ENCODE measurements at places on chromosomes 5 and 9.

DNA sequence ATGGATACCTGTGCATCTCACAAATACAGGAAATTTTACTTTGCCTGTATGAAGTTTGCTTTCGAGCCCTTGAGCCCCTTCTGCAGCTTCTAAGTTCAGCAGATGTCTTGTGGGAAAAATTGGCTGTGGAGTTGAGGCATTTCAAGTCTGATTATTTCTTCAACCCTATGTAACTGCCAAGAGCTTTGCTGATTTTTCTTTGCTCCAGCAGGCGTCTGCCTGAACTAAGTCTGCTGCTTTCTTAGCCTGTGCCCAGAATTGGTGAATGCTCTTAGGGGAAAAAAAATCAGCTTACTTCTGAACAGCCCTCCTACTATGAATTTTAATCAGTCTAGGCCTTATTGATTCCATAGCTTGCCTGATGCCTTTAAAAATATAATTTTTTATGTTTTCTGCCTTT lies 41.2 kb downstream of the RIC1 start:
- DNase-seq: no peak

DNA sequence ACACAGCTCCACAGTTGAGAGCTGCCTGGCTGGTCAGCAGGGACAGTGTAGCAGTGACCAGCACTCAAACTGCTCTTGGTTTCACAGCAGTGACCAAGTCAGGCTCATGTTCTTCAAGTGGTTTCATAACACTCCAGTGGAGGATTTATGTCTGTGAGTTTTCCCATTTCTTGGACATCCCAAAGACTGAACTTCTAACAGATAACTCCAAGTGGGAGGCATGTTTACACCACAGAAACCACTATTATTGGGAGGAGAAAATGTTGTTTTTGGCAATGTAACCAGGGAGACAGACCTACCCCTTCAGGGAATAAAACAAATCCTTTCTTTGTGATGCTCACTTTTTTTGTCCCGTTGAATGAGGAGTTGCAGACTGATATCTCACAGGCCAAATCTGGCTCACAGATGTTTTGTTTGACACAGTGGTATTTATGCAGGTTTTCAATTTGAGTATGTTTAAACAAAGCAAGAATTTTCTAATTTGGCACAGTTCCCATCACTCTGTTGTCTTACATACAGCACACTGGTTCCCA lies 141.5 kb downstream of the RMI1 start:
- peak; percentile 73 for DNase-seq

- DNase-seq: no peak
Measured at GRCh38 chr9:111502506-111502905, 18.3 kb upstream of the ECPAS start.

DNA sequence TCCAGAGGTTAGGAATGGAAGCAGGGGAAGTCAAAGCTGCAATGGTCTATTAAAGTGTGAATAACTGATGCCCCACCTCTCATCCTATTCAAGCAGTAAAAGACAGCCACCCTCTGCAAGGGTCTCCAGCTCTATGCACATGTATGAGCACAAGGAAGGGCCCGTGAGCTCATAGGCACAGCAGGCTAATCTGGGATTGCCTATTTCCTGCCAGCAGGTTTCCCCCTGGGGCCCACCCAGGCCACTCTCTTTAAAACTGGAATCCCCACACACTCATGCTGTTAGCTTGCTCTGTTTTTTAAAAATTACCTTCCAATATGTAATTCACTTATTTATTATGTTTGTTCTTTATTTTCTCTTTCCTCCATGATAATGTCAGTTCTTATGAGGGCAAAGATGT lies 48.7 kb upstream of the ZNF366 start:
- peak; percentile 10 for DNase-seq

- peak; percentile 33 for DNase-seq
Measured at GRCh38 chr5:37133939-37134338, 115.2 kb downstream of the CPLANE1 start.

GRCh38 chr9:18606846-18607245 lies 132.9 kb downstream of the ADAMTSL1 start:
- DNase-seq: peak; percentile 37

- peak; percentile 52 for DNase-seq
Measured at GRCh38 chr9:94812343-94812742, 85.8 kb downstream of the AOPEP start.

All from fibroblast of mammary gland (primary cell).